SW 1271 (cell line): ENCODE measurements at places on chromosomes 4 and X.

GRCh38 chr4:146098978-146099377 is 76.5 kb upstream of the LSM6 start:
- DNase-seq: no peak

DNA sequence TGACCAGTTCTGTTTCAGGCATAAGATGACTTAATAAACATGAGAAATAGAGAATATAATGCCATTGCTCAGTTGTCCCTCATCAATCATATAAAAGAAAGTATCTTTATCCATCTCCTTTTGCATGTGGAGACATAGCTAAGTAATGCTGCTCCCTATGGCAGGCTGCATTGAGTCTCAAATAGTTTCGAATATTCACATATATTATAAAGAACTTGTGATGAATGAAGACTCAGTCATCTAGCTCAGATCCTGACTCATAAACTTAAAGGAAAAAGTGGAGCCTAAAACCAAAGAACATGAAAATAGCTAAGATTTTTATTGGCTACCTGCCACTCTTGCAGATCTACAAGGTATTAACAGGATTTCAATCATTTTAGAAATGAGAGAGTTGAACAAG is 11.7 kb upstream of the TLL1 start:
- DNase-seq: no peak

DNA sequence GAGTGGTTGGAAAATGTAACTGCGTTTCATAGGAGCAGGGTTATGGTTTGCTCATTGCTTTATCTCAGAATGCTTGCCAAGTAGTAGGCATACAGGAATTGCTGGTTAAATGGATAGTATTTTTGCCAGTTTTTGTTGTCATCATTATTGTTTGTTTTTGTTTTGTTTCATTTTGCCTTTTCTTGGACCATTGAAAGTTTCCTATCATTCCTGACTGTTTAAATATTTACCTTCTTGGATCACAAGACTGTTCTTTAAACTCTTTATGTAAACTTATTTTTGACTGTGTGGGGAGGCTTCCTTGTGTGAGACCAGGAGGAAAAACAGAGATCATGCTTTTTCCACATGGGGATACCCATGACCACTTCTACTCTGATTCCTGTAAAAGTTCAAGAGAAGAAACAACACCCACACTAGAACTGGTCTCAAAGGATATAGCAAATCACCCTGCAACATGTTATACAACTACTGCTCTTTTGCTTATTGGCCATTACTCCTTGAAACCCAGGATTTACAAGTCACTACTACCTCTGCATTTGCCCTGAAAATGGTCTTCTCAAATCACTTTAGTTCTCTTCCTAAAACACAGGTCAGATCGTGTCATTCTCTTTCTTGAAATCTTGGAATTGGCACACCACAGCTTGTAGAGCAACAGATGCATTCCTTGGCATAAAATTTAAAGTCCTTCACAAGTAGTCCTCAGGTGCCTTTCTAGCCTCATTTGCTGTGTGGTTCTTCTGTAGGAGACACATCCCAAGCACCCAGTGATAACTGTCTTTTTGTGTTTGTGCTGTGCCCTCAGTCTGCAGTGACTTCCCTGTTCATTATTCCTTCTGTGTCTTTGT is 51.3 kb downstream of the FNIP2 start:
- DNase-seq: no peak

DNA sequence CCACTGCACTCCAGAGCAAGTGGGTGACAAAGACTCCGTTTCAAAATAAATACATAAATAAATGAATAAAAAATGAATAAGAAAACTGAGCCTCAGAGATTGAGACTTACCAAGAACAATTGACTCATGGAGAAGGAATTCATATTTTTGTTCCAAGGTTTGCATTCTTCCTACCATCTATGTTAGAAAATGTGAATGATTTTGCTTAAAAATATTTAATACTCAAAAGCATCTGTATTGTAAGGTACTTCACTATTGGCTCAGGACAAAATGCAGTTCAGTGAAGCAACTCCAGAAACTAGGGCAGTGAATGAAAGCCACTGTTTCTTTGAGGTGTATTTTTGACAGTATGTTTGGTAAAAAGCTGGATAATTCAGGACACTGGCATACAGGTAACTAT is 54.1 kb downstream of the XAGE2 start:
- DNase-seq: no peak

GRCh38 chr4:169210504-169211118 is 60.1 kb downstream of the SH3RF1 start:
- no peak for DNase-seq
